GM12865 (cell line): ENCODE measurements at places on chromosomes 3 and 15.

DNA sequence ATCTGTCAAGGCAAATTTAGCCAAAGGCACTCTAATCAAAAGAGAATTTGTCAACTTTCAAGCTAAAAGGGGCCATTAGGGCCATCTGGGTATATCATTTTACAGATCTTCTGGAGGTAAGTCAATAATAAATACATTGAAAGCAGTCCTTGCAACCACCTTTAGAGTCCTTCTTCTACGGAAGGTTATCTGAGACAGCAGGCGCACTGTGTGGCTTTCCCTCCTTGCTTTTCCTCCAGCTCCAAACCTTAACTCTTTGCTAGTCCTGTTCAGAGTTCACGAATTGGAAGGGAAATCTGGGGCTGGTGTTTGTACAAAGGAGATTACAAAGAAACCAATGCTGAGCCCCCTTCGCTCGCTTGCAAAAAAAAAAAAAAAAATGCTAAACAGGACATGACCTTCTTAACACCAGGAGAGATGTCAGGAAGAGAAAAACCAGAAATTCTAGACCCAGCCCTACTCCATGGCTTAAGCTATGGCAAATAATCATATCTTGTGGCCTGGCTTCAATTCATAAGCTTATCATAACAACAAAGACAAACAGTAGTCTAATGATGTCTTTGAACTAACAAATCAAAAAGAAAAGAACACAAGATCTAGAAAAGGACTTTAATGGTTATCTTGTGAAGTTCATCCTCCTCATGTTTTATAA, 215.7 kb downstream of the STT3B start:
- no peak for DNase-seq

- no peak for DNase-seq
These were observed 27.8 kb downstream of the RYK start for GRCh38 chr3:134222835-134223234.

DNA sequence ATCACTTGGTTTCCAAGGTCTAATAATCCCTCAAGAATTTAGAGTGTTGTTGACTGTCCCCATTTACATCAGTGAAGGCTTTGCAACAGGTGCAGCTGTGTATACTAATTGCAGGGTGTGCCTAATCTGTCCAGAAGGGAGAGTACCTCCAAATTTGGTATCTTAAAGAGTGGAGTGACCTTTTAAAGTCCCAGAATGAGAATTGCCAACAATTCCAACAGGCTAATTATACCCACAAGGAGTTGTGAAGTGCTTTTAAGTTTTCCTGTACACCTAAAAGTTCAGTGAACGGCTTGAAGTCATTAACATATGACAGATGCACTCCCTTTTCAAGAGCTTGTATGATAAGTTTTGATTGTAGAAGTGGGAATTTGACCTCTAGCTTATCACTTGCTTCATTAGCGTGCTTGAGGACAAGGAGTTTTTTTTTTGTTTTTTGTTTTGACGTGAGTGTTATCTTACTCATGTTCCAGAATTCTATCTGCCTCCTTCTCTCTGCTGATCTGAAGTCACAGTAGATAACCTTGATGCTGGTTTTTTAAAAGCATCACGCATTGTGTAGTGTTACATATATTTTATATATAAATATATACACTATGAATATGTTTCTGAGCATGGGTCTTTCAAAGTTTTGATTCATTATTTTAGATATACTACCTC, 26.3 kb downstream of the CDIN1 start:
- DNase-seq: no peak

GRCh38 chr3:55427739-55428138, 59.4 kb downstream of the WNT5A start:
- no peak for DNase-seq

- DNase-seq: no peak
These were observed 54.3 kb upstream of the MYRIP start for GRCh38 chr3:39755100-39755499.

DNA sequence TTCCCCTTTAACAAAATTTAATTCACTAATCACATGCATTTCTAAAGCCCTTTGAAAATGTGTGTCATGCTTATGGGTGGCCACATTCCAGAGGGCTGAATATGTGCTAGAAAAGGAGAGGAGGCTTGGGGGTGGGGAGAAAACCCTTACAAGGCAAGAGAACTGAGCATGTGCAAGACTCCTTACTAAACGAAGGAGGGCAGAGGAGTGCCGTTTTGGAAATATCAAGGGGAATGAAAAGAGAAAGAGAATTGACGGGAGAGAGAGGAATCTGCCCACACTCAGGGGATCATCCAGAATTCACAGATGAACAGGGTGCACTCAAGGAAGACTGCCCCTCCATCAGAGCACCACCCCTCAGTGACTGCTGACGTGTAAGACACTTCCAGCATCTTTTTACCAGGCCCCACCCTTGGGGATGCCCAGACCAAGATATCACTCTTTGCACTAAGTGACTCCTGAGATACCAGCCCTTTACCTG, 37.9 kb upstream of the TSC22D2 start:
- DNase-seq: no peak

- DNase-seq: no peak
These were observed 60.0 kb upstream of the MNS1 start for GRCh38 chr15:56524915-56525314.

DNA sequence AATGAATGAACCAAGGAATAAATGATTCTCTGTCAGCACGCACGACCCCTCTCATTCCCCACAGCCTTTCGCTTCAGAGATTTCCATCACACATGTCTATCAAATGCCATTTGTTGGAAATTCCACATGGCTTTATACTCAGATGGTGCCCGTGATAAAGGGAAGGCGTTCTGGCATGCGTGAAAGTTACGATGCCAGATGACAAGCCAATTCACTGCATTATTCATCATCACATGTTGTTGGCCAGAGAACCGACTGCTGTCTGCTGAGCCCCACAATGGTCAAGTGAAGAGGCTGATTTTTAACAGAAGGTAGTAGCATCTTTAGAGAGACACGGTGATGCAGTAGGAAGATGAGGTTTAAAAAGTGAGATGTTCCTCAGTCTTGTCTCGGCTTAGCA, 74.1 kb upstream of the FRMD4B start:
- DNase-seq: no peak

- DNase-seq: peak; percentile 24
These were observed 287.5 kb downstream of the MAGI1 start for GRCh38 chr3:65751123-65751700.
